ENCODE measurements at places on chromosomes 1 and 21.
A peak's percentile ranks its signal among the peaks of the same experiment; 100 is the strongest.

DNA sequence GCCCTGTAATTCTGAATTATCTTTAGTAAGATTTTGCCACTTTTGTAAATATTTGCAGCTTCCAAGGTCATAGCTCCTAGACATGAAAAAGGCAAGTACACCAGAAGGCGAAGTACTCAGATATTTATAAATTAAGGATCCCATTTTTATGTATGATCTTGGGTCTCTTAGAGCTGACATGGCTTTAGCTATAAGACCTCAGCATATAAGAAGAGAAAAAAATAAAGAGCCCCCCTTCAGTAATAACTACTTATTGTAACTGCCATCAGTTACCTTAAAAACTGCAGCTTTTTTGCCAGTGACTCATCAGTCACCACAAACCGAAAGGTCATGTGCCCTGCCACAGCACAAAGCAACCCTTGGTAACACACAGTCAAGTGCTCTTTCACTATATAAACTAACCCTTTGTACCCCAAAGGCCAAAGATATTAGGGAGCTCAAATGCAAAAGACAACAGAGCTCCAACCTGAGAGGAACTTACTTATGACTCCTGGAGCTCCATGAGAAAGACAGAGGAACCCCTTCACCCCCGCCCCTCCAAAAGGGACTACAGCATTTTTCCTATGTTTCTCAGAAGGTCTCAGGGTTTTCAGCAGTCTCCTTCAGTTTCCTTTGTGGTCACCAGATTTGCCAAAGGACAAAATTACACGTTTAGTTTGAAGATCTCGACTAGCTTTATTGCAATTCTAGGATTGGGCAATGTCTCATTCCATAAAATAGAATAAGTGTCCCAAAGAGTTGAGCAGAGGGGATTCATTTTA, 219.8 kb upstream of the DUSP10 start:
- DNase-seq = no peak

DNA sequence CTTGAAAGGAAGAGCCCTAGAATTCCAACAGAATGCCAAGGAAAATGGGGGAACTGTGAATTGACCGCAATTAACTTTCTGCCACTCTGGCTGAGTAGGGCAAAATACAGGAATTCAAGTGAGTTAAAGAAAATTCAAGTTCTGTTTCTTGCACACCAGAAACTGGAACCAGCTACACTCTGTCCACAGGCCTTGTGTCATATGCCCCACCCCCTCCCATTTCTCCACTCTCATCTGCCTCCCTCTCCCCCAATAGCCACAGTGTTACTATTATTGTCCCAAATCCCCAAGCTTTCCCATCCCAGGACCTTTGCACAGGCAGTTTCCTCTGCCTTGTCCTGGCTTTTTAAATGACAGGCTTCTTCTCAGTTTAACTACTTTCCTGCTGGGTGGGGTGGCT, 4.3 kb upstream of the STK40 start:
- no peak for DNase-seq

GRCh38 chr1:223223091-223223995, 80.3 kb upstream of the TLR5 start:
- DNase-seq = no peak

DNA sequence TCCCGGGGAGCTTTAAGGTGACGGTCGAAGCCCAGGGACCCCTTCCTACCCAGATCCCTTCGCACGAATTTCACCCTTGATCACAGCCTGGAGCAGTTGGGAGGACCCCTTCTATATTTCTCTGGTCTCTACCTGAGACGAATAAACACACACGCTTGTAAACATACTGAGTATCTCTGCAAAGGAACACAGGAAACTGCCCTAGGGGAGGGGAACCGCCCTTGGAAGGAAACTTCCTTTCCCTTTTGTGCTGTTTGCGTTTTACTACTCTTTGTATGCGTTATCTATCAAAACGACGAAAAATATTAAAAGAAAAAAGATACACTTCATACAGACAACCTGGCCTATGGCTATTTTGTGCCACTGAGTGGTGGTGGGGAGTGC, 750 bp downstream of the NECAP2 start:
- no peak for DNase-seq

GRCh38 chr1:237154157-237154556, 112.2 kb downstream of the RYR2 start:
- no peak for DNase-seq

GRCh38 chr1:24302209-24302611, 16.9 kb upstream of the GRHL3 start:
- no peak for DNase-seq

DNA sequence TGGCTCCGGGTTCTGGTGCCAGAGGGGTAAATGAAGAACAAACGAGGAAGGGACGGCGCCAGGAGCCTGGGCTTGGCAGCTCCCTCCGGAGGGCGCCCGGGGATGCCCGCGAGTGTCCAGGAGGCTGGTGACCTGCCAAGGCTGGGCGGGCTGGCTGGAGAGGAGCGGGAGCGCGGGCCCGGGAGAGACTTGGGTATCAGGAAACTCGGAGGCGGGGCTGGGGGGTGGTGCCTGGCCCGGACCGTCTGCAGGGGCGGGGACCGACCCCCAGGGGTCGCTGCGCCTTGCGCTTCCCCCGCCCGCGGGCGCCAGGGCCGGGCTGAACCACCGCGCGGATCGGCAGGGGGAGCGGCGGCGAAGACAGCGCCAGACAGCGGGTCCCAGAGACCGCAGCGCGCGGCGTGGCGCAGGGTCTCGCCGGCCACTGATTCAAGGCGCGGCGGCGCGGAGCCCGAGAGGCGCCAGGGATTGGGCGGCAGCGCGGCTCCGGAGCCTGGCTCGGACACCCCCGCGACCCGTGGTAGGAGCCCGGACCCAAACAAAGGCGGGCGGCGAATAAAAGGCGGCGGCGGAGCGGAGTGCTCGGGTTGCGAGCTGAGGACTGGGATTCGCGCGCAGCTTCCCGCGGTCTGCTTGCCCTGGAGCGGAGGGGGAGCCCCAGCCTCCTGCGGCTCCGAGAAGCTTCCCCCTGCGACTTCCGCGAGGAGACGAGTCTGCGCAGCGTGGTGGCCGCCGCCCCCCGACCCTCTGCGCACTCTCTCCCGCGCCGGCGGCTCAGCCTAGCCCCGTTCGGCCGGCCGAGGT, at the start of gene DISP3:
TSS of gene DISP3 (plus strand) at position 585 of the 804 bp plus-strand sequence. CDS start 21,838 bp downstream, outside the sequence.
- peak; percentile 57 for DNase-seq

- DNase-seq = no peak
Measured at GRCh38 chr1:239672256-239672655, 285.9 kb downstream of the CHRM3 start.

GRCh38 chr1:232944347-232944746, 6.1 kb upstream of the NTPCR start:
- DNase-seq = no peak

GRCh38 chr1:85278853-85279314, 2.5 kb upstream of the BCL10 start:
- DNase-seq = no peak

GRCh38 chr1:216186141-216186540, 237.1 kb downstream of the USH2A start:
- DNase-seq = no peak

- no peak for DNase-seq
Measured at GRCh38 chr1:42144711-42145388, 8.4 kb upstream of the GUCA2B start.

DNA sequence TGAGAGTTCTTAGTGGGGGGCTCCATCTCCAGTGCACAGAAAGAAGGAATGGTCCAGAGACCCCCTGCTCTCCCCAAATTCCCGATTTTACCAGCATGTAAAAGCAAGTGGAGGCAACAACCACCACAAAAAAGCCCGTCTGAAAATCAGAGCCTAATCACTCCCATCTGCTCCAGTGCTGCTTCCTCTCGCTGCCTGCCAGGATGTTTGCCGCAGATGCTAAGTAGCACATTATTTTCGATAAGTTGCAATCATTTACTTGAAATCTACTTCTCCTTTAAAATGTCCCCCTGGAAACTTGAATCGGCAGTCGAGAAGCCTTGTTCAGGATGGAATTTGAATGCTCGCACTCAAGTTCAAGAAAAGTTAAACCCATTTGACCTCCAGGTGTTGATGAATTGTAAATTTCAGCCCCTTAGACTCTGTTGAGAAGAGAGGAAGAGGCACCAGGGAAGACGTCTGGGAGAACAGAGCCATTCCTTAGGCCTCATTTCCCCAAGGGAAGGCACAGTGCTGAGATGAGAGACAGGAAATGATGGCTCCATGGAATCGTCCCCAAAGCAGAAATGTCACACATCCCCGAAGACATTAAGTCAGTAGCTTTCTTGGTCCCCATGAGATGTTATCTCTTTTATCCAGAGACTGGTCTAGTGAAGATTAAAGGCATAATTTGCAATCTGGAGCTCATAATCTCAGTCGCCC, 221.3 kb downstream of the PBX1 start:
- no peak for DNase-seq

GRCh38 chr1:6419804-6420453, at the start of gene HES2:
Gene HES2, minus strand, starts transcription at chr1:6419919. Its CDS starts 99 bp downstream, at chr1:6419820.
- DNase-seq = no peak

GRCh38 chr1:211343607-211344006, 17.0 kb downstream of the TRAF5 start:
- DNase-seq = no peak

DNA sequence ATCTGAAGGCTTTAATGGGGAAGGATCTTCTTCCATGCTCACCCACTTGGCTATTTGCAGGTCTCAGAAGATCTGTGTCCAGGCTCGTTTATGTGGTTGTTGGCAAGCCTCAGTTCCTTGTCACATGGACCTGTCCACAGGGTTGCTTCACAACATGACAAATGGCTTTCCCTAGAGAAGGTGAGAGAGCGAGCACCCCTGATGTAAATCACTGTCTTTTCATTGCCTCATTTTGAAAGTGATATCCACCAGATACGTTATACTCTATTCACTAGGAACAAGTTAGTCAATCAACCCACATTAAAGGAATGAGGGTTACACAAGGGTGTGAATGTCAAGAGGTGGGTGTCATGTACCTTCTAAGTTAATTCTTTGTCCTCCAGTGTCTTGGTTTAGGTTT, 433.3 kb downstream of the RPS6KC1 start:
- DNase-seq = no peak

DNA sequence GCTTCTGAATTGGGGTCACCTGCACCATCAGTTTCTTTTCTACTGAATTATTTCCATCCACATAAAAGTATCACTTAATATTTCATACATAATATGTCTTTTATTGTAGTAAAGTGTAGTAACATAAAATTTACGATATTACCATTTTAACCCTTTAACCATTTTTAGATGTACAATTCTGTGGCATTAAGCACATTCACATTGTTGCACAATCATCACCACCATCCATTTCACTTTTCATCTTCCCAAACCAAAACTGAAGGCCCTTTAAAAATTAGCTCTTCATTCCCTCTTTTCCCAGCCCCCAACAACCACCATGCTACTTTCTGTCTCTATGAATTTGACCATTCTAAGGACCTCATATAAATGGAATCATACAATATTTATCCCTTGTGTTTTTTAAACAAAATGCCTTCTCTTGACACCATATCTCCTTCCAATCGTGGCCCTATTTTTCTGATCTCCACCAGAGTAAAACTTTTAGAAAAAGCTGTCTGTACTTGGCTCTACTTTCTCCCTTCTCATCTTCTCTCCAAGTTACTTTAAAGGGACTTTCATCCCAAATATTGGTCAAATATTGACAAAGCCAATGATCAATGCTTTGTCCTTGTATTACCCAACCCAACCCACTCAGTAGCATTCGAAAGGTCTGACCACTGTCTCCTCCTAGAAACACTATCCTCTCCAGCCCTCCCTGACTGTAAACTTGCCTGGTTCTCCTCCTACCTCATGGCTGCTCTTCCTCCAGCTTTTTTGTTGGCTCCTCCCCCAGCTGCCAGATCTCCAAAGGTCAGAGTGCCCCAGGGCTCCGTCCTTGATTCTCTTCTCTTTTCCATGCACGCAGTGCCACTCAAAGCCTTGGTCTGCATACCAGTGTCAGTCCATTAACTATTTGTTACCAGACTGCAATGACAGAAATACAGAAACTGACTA, 44.7 kb downstream of the SLC30A10 start:
- DNase-seq = no peak

- DNase-seq = no peak
Measured at GRCh38 chr1:159700312-159700711, 14.1 kb downstream of the CRP start.

GRCh38 chr1:36083635-36084496, at the start of gene TEKT2:
Gene TEKT2, plus strand, starts transcription at chr1:36084094. Its CDS starts 828 bp downstream, at chr1:36084922.
- DNase-seq = no peak

DNA sequence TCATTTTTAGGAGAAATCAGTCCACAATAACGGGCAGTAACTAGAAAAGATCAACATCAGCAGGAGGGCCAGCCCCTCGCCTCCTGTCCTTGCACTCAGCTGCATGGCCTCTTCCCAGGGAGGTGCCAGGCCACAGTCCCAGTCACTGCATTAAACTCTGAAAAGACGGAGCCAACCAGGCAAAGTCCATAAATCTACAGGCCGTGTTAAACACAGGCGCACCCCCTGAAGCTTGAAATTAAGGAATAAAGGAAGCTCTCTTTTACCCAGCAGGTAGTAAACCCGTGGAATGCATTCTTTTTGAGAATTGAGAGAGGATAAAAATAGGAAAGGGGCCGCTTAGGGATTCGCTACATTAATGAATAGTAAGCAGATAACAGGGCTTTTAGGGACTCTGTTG, 18.4 kb downstream of the H6PD start:
- no peak for DNase-seq

DNA sequence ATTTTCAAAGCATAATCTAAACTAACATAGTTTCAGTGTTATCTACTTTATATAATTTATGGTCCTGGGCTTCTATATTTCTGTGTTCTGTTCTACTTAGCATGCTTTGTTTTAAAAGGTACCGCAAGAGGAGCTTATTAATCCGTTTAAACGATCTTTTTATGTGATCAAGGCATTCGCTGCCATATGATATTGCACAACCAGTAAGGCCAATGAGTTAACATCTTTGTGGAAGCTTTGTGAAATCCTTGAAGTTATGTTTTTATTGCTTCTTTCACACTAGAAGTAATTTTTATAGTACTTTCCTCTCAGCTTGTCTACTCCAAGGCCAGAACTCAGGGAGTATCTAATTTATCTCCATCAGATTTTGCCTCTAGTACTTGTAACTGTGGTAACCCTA, 8.9 kb downstream of the LRRC8C start:
- DNase-seq = no peak

GRCh38 chr1:155320661-155321617, at the start of gene RUSC1:
Gene RUSC1, plus strand, starts transcription at chr1:155320894. Its CDS starts 880 bp downstream, at chr1:155321774.
- no peak for DNase-seq
